ENCODE measurements at places on chromosomes 5 and 9. TPM values are rescaled to one million over a fixed set of nuclear protein-coding genes. Genes with fewer than 3 reads are reported as not detected.

THBS4 gene
- total RNA-seq: 8.8 TPM

DAB2 gene
- 91.6 TPM for total RNA-seq

NXNL2 gene
- 1.8 TPM for total RNA-seq

GRCh38 chr5:105101577-105101976 is 1539.0 kb upstream of the NUDT12 start:
- peaks cover 3% of the 10 kb centered on the region for H3K36me3 ChIP-seq
- no peak for DNase-seq
- no peak overlapping the region for H3K27ac ChIP-seq
- no peak overlapping the region for H3K4me3 ChIP-seq
- no peaks in the 10 kb centered on the region for H3K4me1 ChIP-seq
- H3K27me3 ChIP-seq: no peaks in the 10 kb centered on the region

DNA sequence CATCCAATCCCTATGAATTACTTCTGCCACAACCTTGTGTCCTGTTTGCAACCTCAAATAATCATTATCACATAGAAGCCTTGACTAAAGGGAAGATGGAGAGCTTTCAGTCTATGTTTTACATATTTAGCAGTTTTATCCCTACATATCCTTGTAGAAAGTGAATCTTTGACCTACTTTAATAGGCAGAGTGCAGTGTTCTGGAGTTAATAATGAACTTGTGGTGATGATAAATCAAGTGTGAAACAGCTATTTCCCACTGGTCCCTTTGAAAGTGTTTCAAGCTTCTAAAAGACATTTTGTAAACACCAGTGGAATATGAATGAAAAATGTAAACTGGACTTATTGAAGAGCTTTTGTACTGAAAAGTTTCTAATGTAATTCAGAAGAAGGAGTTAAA is 406.7 kb downstream of the GABRG2 start:
- no peaks in the 10 kb centered on the region for H3K4me1 ChIP-seq
- no peaks in the 10 kb centered on the region for H3K36me3 ChIP-seq

DNA sequence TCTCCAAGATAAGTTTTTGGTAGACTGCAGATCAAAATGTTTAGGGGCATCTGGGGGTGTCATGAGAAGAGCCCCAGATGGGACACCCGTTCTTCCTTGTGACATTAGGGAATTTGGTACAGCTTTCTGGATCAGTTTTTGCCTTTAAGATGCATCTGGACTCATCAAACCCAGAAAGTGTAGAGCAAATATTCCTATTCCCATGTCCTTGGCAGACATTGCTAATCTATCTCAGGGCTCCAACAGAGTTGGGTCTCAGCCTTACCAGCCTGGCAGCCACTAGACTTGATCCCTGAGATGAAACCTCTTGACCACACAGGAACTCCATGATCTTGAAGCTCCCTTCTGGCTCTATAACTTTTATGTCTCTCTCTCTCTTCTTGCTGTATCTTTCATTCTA is 35.6 kb downstream of the ERGIC1 start:
- no peak overlapping the region for H3K4me3 ChIP-seq
- H3K27ac ChIP-seq: no peak overlapping the region
- DNase-seq: no peak
- no peaks in the 10 kb centered on the region for H3K27me3 ChIP-seq

DNA sequence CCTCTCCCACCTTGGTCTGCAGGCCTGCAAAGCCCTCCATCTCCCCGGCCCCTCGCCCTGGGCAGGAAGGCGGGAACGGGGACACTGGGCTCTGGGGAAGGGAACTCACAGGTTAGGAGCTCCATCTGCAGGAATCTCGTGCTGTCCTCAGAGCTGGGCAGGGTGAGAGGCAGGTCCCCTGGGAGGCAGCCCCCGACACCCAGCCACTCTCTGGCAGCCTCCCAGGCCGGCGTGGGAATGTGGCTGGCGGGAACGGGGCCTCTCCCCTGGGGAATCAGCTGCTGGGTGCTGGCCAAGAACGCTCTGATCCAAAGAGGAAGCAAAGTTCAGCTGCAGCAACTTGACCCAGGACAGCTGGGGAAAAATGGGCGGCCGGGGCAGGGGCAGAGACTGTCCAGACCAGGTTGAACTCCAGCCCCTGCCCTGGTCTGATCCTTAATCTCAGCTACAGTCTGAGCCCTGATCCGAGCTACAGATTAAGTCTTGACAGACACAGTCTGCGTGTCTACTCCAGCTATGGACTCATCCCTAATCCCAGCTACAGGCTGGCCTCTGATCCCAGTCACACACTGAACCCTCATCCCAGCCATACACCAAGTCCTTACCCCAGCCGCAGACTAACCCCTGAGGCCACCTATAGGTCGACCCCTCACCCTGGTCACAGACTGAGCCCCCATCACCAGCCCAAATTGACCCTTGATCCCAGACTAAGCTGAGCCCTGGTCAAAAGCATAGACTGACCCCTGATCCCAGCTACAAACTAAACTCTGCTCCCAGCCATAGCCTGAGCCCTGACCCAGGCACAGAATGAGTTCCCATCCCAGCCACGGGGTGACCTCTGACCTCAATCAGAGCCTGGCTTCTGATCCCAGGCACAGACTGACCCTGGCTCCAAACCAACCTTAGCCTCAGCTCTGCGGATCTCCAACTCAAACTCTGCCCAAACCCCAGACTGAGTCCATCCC is 37.3 kb upstream of the EGFL7 start:
- peaks cover 11% of the 10 kb centered on the region for H3K4me1 ChIP-seq
- H3K27me3 ChIP-seq: no peaks in the 10 kb centered on the region
- peak overlapping the region; percentile 39 for H3K27ac ChIP-seq
- H3K36me3 ChIP-seq: no peaks in the 10 kb centered on the region
- no peak for DNase-seq

GRCh38 chr9:94656200-94656599 is 16.9 kb upstream of the FBP1 start:
- no peaks in the 10 kb centered on the region for H3K27me3 ChIP-seq
- no peaks in the 10 kb centered on the region for H3K36me3 ChIP-seq
- H3K4me1 ChIP-seq: peaks cover 11% of the 10 kb centered on the region
- no peak for DNase-seq
- H3K27ac ChIP-seq: no peak overlapping the region

GRCh38 chr5:61771808-61772207 is 439.8 kb downstream of the ZSWIM6 start:
- H3K36me3 ChIP-seq: no peaks in the 10 kb centered on the region
- no peaks in the 10 kb centered on the region for H3K4me1 ChIP-seq
- no peak for DNase-seq
- H3K27me3 ChIP-seq: peaks cover 35% of the 10 kb centered on the region
- no peak overlapping the region for H3K27ac ChIP-seq

- no peaks in the 10 kb centered on the region for H3K36me3 ChIP-seq
- H3K27ac ChIP-seq: no peak overlapping the region
- no peak for DNase-seq
- H3K4me3 ChIP-seq: no peak overlapping the region
These were observed 64.9 kb downstream of the SEMA4D start for GRCh38 chr9:89432986-89433530.
